ENCODE measurements at places on chromosomes 11 and 22.
A peak's percentile ranks its signal among the peaks of the same experiment; 100 is the strongest.

- no peak for DNase-seq
Measured at GRCh38 chr22:45781459-45781858, 109.8 kb downstream of the ATXN10 start.

GRCh38 chr11:128179512-128179911 is 407.8 kb downstream of the ETS1 start:
- DNase-seq: no peak

- no peak for DNase-seq
Measured at GRCh38 chr22:24070553-24070952, 59.4 kb downstream of the CABIN1 start.

GRCh38 chr11:128889657-128890213 is 1.4 kb upstream of the KCNJ5 start:
- no peak for DNase-seq

DNA sequence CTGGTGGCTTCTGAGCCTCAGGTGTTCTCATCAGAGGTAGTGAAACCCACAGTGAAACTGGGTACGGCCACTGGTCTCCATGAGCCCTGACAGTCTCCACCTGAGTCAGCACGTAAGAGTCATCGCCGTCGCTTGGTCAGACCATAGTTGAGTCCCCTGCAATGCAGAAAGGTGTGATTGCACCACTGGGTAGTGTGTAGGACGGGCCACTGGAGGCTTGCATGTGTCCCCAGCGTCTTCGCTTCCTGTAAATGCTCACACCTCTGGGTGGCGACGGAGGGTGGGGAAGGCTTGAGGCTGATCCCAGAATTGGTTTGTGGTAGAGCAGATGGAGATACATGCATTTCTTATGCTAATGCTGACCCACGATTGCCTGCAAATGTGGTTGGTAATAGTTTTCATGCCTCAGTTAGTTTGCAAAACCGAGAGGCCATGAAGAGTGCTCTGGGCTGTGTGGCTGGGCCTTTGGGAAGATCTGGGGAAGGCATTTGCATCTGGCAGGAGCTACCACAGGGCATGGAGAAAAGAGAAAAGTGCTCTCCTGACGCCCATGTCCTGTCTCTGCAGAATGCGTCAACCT is 26.5 kb downstream of the CTTN start:
- no peak for DNase-seq

GRCh38 chr11:61696602-61697001 is 16.4 kb downstream of the DAGLA start:
- peak; percentile 58 for DNase-seq

DNA sequence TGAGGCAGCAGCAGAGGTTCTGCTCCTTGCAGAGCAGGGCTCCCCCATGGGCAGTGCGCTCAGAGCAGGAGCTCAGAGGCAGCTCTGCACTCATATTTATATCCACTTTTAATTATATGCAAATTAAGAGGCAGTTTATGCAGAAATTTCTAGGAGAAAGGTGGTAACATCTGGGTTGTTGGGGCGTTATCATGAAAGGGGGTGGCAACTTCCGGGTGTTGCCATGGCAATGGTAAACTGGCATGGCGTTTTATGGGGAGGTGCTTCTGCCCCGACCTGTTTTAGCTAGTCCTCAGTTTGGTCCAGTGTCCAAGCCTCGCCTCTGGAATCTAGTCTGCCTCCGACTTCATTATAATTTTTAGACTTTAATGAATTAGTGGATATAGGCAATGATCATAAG is 1191.7 kb downstream of the TBC1D22A start:
- DNase-seq: no peak

DNA sequence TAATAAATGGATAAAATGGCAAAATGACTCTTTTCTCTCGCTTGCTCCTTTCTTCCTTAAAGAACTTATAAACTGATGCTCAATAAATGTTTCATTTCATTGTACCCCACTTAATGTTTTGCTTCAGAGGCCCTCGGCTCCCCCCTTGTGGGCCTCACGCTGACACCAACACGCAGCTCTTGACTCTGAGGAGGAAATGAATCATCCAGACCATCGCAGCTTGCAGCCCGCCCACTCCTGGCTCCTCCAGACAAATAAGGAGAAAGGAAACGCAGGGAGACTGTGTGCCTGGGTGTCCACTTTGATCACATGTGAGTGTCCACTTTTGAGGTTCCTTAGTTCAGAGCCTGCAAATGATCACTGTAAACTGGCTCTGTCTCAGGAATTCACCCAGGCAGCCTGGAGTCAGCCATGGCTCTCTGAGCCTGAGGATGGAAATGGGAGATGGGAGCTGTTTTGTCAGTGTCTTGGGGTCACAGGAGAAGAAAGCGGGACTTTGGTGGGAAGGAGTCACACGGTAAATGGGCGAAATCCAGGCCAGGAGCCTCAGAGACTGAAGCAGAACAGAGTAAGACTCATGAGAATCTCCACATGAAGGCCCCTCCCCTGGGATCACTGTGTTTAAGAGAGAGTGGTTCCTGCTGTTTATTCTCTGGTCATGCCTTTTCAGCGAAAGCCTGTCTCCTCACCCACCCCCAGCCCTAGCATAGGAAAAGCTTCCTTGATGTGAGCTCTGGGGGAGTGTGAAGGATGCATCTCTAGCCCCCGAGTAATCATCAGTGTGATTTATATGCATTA is 96.5 kb downstream of the CWC15 start:
- DNase-seq: peak; percentile 91

DNA sequence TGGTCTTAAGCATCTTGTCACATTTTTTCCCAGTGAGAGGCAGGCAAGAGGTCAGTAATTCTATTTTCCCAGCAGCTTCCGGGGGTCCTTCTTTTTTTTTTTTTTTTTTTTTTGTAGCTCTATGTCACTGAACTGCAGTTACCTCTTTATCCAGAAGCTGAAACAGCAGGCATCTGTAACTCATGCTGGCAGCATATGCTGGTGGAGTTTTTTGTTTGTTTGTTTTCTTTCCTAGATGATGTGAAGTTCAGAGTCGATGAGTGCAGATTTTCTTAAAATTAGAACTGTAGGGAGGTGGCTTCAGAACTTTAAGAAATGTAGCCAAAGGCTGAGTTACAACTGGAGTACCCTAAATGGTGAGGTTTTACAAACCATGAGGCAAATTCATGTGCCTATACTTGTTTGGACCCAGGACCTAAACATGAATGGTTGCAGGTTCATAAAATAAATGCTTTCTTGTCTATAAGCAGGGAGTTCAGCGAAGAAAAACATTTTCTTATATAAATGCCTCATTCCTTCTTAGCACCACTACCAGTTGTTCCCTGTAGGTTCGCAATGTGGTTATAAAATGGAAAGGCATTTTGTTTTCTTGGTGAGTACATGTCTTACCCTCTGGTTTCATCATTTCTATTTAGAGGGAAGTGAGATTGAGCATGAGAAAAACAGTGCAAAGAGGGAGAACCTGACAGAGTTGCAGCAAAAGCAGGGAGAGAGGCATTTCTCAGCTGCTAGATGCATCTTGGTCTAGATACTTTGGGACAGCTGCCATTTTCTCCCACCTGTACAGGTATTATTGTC is 84.0 kb downstream of the TRIM44 start:
- peak; percentile 16 for DNase-seq

GRCh38 chr11:41320653-41321052 is 138.8 kb downstream of the LRRC4C start:
- no peak for DNase-seq

DNA sequence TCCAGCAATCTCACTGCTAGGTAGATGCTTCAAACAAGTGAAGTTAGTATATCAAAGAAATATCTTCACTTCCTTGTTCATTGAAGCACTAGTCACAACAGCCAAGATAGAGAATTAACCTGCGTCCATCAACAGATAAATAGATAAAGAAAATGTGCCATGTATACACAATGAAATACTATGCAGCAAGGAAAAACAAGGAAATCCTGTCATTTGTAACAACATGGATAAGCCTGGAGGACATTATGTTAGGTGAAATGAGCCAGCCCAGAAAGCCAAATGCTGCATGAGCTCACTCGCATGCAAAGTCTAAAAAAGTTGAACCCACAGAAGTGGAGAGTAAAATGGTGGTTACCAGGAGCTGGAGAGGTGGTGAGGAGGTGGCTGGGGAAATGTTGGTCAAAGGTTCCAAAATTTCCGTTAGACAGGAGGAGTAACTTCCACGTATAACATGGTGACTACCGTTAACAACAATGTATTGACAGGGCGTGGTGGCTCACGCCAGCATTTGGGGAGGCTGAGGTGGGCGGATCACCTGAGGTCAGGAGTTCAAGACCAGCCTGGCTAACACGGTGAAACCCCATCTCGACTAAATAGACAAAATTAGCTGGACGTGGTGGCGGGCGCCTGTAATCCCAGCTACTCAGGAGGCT is 23.6 kb upstream of the CARS1 start:
- no peak for DNase-seq

DNA sequence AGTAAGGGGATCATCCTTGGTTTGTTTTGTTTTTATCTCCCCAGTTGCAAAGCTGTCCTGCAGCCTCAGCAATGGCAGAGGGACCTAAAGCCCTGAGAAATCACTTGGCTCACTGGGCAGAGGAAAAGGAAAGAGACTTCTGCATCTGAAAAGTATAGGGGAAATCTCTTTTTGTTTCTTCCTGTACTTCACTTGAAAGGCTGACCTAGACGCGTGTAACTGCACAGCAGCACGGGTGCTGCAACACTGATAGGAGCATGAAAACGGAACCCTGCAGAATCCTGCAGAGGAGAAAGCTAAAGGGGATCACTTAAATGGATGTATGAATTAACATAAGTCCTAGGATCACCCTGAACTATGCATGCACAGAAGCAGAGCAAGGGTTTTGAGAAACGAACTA is 2.0 kb upstream of the PIWIL3 start:
- DNase-seq: no peak

DNA sequence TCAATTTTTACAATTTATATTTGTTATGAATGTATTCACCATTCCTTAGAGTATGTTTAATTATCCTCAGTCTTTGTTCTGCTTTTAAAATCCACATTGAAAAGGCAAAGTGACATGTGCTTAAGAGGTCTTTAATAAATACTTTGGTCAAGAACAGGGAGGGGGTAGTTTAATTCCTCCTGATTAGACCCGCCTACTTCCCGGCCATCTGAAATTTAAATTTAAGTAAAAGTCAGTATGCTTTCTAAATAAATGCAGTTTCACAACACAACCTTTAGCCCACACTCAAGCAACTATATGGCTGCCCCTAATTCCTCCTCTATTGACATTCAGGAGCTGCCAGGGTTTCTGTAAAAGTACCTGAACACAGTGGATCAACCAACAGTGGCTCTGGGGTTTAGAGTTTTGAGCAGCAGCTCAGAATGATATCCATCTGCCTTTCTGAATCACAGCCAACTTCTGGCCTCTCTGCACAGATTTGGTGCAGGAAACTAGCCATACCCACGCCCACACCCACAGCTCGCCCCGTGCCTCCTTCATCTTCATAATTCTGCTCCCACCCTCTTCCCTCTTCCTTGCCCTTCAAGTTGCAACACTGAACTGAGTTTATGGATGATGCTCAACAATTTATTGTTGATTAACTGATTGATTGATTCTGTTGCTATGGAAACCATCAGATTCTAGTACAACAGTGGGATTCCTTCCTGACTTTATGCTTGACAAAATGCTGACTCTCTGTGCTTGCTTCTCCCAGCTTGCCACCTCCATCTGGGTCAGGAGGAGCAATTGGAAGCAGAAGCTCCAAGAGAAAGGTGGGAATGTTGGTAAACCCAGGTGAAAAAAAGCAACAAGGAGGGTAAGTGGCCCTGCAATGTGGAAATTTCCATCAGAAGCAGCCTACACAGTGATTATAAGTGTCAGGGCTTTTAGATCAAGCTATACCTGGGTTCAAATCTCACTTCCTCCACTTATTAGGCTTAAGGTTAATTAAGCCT is 70.8 kb downstream of the PANX1 start:
- no peak for DNase-seq

DNA sequence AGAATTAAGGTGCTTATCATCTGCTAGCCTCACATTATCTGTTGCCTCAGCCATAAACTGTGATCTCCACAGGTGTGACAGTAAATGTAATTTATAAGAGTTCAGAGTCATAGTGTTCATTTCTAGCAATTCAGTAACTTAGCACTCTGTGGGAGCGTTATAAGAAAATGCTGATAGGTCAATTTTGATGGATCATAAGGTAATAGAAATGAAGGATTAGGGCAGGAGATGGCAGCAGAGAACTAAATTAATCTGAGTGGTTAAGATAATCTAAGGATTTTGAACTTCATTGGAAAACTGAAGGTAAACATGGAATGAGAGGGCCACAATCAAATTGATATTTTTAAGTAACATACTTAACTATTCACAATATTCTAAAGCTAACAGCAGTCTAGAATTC is 26.5 kb upstream of the SLC22A9 start:
- no peak for DNase-seq

- no peak for DNase-seq
Measured at GRCh38 chr22:23109441-23109978, 32.3 kb downstream of the RSPH14 start.

DNA sequence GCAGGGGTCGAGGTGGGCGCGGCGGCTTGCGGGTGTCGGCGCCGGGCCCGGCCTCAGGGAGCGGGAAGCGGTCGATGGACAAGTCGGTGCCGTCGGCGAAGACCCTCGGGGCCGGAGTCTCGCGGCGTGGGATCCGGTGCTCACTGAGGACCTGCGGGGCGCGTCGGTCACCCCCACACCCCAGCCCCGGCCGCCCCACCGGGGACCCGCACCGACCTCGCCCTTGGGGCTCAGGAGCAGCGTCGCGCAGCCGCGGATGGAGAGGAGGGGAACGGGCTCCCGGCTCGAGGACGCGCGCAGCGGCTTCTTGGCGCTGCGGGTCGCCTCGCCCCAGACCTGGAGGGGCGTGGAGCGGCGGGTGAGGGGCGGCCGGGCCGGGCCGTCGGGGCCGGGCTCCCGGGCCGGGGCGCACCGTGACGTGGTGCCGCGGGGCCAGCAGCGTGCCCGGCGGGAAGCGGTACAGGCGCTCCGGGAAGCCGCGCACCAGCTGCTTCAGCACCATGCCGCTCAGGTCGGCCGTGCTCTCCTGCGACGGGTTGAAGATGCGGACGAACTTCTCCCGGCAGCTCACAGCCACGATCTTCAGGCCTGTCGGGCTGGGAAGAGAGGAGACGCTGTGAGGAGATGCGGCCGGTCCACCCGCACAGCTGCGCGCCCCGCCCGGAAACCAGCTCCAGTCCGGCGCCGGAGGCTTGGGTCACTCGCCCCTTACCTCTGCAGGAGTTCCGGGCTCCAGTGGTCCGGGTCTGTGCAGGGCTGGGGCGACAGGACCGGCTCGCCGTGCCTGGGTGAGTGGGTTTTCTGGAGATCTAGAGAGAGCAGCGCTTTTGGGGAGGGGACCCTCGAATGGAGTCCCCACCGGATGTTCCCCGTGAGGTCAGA is 4.5 kb downstream of the LMNTD2 start:
- no peak for DNase-seq

DNA sequence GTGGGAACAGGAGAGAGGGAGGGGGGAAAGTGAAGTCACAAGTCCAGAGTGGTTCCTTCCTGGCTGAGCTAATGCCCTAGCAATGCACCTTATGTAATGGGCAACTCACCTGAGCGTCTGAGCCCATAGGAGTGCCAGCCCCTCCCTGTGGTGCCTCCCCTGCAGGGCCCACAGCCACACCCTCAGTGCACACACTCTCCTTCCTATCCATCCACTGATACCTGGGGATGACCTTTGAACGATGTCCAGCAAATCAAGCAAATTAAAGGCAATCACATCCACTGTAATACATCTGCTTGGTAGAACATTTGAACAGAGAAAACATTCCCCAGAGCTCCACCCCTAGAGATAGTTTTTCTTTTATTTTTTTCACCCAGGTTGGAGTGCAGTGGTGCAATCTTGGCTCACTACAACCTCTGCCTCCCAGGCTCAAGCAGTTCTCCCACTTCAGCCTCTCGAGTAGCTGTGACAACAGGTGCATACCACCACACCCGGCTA is 19.6 kb upstream of the MICAL2 start:
- no peak for DNase-seq

All from inflammatory macrophage treated with lipopolysaccharide for 1 hour (primary cell).